Body of pancreas (tissue), 4 donors: ENCODE measurements at places on chromosomes 11 and 22. TPM values are rescaled to one million over a fixed set of nuclear protein-coding genes. Genes with fewer than 3 reads are reported as not detected.

- DNase-seq, result no peak
Observed at GRCh38 chr11:12453243-12453642, 75.9 kb downstream of the PARVA start.

Gene MS4A6E
- not detected for total RNA-seq

Gene HTR3A
- total RNA-seq, result 0.33 TPM

GRCh38 chr11:112410325-112410724 is 149.7 kb upstream of the PLET1 start:
- no peak for DNase-seq

Gene MPST
- 173 TPM for total RNA-seq

GRCh38 chr11:13310443-13310842 is 32.9 kb downstream of the BMAL1 start:
- no peak for DNase-seq

- no peak for DNase-seq
Observed at GRCh38 chr11:75572744-75573143, 10.7 kb downstream of the SERPINH1 start.
